ENCODE measurements at places on chromosomes 2 and 18. TPM values are rescaled to one million over a fixed set of nuclear protein-coding genes. Genes with fewer than 3 reads are reported as not detected.

Gene CBLN2
- total RNA-seq = 23.8 TPM

Gene PLCL1
- total RNA-seq = 8.1 TPM

Gene SLC23A3
- total RNA-seq = 2.3 TPM

Gene ALPI
- total RNA-seq = 0.18 TPM

Gene SPATA3
- total RNA-seq = not detected

Data from motor neuron (in vitro differentiated cells).